A172 (cell line): ENCODE measurements at places on chromosomes 13 and 19.
A peak's percentile ranks its signal among the peaks of the same experiment; 100 is the strongest.

DNA sequence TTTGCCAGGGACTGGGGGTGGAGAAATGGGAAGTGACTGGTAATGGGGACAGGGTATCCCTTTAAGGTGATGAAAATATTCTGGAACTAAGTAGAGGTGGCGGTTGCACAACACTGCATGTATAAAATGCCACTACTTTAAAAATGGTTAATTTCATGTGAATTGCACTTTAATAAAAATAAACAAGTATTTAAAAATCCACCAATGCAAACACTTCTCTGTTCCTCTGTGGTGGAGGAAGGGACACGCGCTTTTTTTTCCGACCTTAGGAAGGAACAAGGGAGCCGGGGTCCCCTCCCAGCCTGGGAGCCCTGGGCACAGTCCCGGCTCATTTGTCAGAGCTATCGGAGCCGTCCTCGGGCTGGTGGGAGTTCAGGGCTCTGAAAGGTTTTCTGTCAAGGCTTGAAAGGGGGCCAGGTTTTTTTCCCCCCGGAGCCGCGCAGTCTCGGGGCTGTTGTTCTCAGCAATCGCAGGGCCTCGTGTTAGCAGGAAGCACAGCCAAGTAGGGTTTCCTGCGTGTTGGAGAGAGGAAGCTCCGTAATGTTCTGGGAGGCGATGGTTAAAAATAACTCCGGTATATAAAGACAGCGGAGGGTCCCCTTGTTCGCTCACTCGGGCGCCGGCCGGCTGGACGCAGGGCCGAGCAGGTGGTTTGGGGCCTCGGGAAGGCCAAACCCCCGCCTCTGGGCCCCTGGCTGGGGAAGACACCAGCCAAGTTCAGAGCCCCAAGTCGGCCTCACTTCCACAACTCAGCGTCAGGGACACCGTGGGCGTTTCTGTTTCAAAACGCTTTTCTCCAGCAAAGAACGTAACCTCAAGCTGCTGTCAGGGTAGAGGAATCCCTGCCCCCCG is 41.2 kb upstream of the KLF2 start:
- no peak for DNase-seq

GRCh38 chr19:16944626-16945363 is 56.0 kb downstream of the F2RL3 start:
- no peak for DNase-seq

- DNase-seq = no peak
Observed at GRCh38 chr13:40818926-40819325, 29.5 kb downstream of the SLC25A15 start.

DNA sequence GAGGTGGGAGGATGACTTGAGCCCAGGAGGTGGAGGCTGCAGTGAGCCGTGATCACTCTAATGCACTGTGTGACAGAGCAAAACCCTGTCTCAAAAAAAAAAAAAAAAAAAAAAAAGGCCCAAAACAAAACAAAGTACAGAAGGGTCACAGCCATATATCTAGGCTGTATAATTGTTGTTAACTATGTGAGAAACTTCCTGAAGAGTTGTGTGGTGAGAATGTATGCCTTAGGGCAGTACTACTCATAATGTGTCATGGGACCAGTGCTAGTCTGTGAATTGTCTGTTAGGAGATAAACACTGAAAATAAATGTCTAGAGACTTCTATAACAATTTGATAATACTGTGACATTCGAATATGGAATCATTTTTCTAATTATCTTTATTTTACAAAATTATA is 43.1 kb downstream of the PAN3 start:
- DNase-seq = peak; percentile 57

DNA sequence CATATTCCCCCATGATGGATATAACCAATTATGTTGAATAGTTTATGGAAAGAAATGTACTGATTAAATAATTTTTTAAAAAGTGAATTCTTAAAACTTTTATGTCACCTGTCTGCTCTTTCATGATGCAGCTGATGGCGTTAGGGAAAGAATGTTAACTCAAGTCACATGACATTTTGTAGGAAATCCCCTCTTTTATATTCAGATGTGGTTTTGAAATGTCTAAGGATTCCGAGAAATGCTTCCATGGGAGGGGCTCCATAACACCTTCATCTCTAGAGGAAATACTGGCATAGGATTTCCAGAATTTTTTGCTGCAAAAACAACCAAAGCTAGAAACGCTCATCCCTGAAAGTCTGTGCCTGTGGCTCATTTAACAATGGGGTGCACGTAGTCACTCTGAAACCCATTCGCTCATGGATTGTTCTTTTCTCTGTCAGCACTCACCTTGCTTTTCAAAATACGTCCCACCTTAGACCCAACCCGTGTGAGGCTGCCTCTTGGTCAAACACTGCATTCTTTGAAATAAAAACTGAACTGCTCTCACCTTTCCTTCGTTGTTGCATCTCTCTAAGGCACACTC is 288.9 kb downstream of the SHISA2 start:
- DNase-seq = peak; percentile 60

DNA sequence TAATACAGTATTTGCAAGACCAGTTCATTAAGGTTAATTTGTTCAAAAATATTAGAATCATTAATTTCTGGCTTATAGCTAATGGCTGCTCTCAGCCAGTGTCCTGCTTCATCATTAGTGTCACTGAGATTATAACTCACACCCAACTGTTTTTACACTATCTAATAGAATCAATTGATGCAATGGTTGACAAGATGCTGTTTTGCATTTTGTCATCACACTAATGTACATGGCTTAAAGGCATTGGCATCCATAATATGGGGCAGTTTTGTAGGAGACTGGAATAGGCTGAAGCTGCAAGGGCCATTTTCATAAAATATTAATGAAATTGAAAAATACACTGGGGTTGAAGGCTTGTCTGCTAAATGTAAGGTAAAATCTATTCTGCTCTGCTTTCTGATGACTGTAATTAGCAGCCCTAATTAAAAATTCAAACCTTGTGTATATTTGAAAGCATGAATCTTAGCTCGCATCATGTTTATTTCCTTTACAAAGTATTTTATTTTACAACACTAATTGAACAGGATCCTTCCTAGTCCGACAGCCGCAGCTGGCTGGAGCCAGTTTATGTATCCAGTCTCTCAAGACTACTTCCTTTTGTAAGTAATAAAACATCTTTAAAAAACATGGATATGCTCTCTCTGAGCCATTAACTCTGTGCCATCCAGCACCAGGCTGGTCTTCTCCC is 296.7 kb downstream of the POU4F1 start:
- no peak for DNase-seq

GRCh38 chr19:47275791-47276461 is 1.2 kb downstream of the INAFM1 start:
- DNase-seq = no peak

DNA sequence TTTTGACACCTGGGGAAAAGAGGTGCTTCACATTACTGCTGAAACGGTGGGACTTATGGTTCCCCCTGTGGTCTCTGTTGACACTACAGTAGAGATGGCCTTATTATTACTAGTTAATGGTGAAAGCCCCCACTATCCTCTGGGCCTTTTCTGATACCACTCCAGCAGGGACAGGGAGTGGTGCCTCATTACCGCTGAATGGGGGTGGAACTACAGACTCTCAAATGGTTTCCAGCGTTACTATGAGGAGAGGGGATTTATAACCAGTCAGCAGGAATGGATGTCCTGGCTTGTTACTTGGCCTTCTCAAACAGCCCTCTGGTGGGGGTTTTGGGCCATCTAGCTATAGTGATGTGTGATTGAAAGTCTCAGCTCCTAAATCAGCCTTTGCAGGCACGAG is 96.7 kb upstream of the DIAPH3 start:
- no peak for DNase-seq

DNA sequence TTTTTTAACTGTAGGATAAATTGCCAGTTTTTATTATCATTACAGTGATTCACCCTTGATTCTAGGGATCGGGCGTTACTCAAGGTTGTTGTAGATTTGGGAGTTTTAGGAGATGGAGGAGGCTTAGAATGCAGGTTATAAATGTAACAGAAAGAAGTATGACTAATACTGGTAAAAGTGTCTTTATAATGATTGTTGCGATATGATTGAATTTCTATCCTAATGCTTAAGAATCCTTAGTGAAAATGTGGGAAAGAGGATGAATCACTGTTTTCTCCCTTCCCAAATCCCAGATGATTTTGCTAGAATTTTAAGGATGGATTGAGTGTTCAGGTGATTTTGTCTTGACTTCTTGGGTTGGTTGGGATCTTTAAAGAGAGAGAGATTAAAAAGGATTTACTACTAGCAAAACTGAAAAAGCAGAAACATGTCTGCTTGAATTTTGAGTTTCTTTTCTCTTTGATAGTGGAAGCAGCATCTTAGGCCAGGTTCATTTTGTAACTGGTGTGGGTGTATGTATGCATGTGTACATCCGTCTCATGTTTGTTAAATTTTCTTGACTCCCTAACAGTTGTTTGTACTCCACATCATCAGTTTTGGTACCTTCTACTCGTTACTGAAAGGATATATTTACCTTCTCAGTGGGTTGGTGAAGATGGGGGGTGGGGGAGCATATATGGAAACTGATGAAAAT is 25.9 kb downstream of the ARHGAP35 start:
- peak; percentile 25 for DNase-seq

- peak; percentile 66 for DNase-seq
Observed at GRCh38 chr13:105920370-105920769, 615.1 kb downstream of the EFNB2 start.

DNA sequence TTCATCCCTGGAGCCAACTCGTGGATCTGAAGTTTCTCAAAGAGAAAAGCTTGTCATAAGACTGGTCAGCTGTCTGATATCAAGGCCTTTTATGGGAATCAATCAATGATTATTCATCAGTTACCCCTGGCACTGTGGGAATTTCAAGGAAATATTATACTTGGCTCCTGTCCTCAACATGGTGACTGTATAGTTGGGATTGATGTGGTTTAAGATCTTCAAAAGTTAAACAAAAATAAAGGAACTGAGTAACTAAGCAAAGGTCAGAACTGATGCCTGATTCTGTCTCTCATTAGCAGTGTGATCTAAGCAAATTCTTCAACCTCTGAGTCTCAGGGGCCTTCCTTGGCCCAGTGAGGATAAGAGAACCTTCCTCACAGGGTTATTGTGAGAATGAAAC is 22.2 kb upstream of the SERPINE3 start:
- DNase-seq = no peak

DNA sequence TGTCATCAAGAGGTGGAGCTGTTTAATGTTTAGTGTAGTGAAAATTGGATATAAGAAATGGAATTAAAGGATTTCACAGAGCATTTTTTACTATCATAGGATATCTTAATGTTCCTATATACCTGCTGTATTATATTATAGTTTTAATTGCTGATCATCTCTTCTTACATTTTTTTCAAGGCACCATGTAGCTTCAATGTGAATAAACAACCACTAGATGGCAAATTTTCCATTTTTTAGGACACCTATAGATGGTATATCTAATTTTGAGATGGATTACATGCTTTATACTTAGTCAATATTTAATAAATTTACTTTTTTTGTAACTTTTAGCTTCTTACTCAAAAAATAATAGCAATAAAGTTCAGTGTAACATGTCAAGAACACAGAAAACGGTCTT is 9.0 kb upstream of the ATXN8OS start:
- DNase-seq = no peak

DNA sequence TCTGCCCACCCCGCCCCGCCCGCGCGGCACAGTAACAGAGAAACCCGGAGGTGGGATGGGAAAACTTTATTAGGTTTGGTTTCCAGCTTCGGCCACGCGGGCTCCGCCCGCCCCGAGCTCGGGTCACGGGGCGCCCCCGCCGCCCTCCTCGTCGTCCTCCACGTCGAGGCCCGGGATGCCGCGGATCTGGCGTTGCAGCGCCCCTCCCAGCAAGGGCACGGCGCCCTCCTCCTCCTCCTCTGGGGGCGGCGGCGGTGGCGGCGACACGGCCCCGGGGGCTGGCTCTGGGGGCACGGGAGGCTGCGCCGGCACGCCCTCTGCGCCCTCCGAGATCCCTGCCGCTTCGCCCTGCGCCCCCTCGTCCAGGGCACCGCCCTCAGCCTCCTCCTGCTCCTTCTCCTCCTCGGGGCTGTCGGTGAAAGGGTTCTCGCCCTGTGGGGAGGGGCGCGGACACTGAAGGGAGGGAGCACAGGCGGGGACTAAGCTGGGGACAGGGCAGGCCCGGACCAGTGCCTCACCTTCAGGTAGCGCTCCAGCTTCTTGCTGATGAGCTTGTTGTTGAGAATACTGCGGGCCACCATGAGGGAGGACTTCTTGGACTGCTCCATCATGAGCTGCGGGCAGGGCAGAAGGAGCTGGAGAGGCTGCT is 536 bp upstream of the AKAP8 start:
- peak; percentile 73 for DNase-seq

DNA sequence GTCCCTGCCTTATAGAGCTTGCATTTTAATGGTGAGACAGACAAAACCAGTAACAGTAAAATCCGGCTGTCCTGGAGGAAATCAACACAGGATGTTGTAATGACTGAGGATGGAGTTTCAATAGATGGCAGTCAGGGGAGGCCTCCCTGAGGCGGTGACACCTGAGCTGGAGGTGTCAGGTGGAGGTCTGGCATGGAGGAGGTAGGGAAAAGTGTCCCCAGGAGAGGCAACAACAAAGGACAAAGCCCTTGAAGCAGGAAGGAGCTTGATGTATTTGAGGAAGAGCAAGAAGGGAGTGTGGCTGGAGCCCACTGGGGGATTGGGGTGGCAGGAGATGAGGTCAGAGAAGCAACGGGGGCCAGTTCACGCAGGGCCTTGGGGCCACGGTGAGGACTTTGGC is 7.8 kb downstream of the GRIN2D start:
- no peak for DNase-seq

DNA sequence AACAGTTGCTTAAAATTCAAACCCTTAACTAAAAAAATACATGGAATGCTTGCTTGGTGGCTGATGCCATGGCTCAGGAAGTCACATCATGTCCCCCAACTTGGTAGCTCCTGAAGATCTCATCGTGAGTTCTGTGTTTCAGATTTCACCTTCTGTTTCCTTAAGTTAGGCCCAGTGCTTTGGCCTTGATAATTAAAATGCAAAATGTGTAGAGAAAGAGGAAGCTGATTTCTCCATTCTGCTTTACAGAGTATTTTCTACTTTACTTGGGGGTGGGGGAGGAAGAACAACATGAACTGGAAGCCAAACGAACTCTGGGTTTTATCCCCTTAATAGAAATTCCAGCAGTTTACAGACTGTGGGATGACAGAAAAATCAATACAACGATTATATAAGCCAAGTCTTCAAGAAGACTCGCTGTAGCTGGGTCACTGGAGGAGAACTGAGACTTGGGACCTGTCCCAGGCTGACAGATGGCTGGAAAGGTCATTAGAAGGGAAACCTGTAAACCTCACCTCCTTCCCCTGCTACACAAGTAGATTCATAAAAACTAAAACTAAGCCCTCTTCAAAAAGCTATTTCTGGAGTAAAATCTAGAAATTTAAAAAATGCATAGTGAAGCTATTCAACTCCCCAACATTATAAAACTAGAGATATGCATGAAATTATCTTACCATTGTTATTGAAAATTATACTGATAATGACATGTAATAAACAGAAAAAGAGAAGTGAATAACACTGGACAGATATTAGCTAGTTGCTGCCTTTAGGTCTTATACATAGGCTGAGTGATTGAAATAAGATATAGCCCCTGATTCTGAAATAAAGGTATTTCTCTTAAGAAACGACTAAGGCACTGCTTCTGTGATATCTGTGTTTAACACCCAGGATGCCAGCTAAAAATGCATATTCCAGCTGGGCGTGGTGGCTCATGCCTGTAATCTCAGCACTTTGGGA is 22.1 kb upstream of the GGACT start:
- no peak for DNase-seq

GRCh38 chr13:79393564-79394249 is 12.3 kb downstream of the RBM26 start:
- no peak for DNase-seq

- DNase-seq = peak; percentile 46
Observed at GRCh38 chr13:27621366-27622101, at the start of gene POLR1D. TSS of gene POLR1D (plus strand) at chr13:27621892. CDS start at chr13:27621984, 92 bp downstream.

- DNase-seq = peak; percentile 94
Observed at GRCh38 chr19:18021121-18021755, 13.3 kb downstream of the ARRDC2 start.

GRCh38 chr13:80688593-80688992 is 347.7 kb upstream of the SPRY2 start:
- DNase-seq = no peak
